Stimulated activated CD4-positive, alpha-beta T cell treated with anti-CD3 and anti-CD28 coated beads, Interleukin-15, amount 100 ng/mL, for 24 hours (primary cell): ENCODE measurements at places on chromosomes 3 and 15.

GRCh38 chr15:62426387-62426956 lies 261.4 kb upstream of the C2CD4B start:
- no peak for DNase-seq

GRCh38 chr3:182420741-182421140 lies 372.6 kb upstream of the ATP11B start:
- DNase-seq: no peak

DNA sequence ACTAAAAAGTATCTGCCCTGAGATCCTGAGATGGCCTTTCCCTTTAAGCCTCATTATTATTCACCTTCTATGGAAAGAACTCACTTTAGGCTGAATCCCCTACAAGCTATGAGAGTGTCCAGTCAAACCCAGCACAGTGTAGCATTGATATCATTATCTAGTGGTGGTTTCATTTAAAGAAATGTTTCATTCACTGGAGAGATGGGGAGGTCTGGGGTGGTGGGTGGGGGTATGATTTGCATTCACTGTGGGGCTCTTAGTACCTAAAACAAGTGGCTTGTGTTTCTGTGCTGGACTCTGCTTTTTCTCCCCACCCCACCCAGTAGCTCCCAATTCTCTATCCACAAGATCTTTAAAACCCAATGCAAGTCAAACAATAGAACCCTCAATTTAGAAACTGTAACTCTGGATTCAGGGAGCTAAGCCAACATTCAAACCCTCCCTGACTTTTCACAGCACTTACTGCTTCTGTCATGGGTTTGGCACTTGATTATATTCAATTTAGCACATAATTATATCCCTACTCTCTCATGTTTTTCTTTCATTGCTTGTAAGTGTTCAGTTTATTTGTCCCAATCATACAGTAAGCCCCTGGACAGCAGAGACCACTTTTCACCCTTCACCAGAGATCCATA lies 310.5 kb upstream of the THBS1 start:
- DNase-seq: no peak

DNA sequence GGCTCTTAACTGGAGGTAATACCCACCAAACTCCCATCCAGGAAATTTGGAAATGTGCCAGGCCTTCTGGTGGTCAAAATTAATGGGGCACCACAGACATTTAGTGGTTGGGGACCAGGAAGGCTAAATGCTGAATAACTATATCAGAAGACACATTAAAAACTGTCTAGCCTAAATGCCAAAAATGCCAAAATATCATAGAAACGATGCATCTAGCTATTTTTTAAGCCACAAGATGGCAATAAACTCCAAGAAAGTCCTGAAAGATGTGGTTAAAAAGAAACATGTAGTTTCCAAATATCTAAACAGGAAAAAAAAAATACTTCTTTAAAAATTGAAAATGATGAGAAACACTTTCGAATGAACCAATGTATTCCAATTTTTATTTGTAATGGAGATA lies 19.9 kb downstream of the CCDC14 start:
- DNase-seq: no peak
